Stimulated activated CD4-positive, alpha-beta T cell treated with anti-CD3 and anti-CD28 coated beads, Interleukin-15, amount 100 ng/mL, for 1 hour (primary cell): ENCODE measurements at places on chromosomes 6 and 20.

DNA sequence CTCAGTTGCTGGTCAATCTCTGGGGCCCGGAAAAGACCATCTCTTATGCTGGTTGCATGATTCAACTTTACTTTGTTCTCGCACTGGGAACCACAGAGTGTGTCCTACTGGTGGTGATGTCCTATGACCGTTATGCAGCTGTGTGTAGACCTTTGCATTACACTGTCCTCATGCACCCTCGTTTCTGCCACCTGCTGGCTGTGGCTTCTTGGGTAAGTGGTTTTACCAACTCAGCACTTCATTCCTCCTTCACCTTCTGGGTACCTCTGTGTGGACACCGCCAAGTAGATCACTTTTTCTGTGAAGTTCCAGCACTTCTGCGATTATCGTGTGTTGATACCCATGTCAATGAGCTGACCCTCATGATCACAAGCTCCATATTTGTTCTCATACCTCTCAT lies 4.3 kb downstream of the OR2J3 start:
- no peak for DNase-seq

- DNase-seq: no peak
Observed at GRCh38 chr6:21264288-21265033, 329.1 kb upstream of the SOX4 start.

- DNase-seq: no peak
Observed at GRCh38 chr6:22536122-22536521, 33.2 kb upstream of the HDGFL1 start.

- DNase-seq: no peak
Observed at GRCh38 chr6:2937627-2938003, 33.8 kb downstream of the SERPINB6 start.

DNA sequence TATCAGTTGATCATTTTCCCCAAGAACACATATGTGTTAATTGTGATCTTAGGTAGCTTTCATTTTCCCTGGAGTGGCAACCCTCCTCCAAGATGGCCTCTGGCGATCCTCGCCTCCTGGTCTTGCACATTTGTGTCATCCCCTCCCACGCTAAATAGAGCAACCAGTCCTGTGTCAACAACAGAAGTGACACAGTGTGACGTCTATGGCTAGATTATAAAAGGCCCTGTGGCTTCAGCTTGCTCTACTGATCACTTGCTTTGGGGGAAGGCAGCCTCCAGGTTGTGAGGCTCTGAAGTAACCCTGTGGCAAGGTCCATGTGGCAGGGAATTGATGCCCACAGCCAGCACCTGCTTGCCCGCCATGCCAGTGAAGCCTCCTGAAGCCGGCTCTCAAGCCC lies 30.6 kb upstream of the PPP1R14C start:
- no peak for DNase-seq

DNA sequence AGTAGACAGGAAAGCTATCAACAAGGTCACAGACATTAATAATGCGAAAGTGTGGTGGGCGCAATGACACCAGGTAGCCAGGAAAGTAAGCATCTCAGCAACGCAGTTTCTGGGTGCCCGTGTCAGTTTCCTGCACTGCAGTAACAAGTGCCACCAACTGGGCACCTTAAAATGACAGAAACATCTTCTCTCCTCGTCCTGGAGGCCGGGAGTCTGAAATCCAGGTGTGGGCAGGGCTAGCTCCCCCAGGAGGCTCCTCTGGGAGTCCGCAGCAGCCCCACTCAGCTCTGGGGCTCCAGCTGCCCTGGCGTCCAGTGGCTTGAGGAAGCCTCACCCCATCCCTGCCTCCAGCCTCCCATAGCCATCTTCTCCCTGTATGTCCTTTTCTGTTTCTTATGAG lies 387.2 kb downstream of the TAF4 start:
- DNase-seq: no peak

- no peak for DNase-seq
Observed at GRCh38 chr6:90934081-90934480, 347.2 kb upstream of the MAP3K7 start.

DNA sequence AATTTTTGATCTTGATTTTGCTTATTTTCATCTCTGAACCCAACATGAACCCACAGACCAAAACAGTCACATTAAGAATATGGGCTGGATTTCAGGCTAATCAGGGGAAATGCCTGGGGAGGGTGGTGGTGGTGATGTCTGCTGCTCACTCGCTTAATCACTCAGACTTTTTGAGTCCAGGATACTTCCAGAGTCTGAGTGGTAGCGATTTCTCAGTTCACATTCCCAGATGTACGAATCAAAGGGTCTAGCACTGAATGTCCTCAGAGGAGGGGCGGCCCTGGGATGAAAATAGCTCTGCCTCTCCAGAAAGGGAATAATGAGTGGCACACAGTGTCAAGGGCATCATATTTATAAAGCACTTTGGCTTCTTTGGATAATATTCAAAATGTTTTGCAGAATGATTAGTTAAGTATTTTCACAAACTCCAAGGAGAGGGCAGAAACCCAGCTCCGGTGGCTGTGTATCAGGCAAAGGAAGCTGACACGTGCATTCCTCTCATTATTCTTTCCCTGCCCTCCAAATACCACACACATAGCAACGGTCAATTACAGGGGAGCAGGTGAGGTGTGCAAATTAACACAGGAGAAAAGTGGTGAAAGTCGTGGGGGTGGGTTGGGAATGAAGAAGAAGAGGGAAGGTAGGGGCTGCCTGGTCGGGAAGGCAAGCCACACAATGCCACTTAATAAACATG lies 345.2 kb upstream of the RSPO3 start:
- DNase-seq: no peak

- no peak for DNase-seq
Observed at GRCh38 chr6:122740091-122740490, 39.4 kb upstream of the FABP7 start.

- no peak for DNase-seq
Observed at GRCh38 chr6:166583230-166583965, 3.1 kb downstream of the RAMACL start.

- no peak for DNase-seq
Observed at GRCh38 chr20:54132612-54133433, 41.0 kb downstream of the CYP24A1 start.

DNA sequence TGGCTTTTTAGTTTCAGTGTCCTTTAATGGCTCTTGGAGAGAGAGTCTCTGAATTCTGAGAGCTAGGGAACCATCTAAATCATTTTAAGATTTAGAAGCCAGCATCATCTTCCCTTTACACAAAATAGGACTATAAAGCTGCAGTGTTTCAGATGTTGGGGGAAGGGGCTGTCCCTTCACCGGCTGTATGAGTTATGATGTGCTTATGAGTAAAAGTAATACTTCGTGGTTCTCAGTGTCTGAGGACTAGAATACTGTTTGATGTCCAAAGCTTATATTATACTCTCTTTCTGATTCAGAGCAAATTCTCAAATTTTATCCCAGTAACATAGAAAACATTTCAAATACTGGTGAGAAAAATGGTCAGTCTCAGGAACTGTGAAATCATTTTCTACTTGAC lies 63.5 kb upstream of the FAM8A1 start:
- DNase-seq: no peak

GRCh38 chr20:38181207-38181801 lies 16.2 kb upstream of the TGM2 start:
- DNase-seq: no peak

DNA sequence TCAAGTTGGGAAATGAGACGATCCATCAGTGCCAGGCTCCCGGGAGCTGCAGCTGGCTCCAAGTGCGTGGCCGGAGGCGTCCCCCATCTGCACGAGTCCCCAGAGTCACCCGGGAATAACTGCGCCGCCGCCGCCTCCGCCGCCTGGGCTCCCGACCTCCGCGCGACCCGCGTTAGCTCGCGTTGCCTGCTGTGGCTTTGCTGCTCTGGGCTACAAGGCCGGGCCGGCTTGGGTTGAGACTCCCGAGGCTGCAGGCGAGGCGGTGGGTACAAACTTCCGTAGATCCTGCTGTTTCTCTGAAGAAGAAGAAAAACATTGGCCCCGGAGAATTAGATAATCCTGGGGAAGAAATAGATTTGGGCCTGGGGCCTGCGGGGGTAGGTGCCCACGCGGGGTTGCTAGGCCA lies 7.4 kb upstream of the LAMP5 start:
- no peak for DNase-seq

- DNase-seq: no peak
Observed at GRCh38 chr20:36919715-36920333, 31.7 kb downstream of the SAMHD1 start.

DNA sequence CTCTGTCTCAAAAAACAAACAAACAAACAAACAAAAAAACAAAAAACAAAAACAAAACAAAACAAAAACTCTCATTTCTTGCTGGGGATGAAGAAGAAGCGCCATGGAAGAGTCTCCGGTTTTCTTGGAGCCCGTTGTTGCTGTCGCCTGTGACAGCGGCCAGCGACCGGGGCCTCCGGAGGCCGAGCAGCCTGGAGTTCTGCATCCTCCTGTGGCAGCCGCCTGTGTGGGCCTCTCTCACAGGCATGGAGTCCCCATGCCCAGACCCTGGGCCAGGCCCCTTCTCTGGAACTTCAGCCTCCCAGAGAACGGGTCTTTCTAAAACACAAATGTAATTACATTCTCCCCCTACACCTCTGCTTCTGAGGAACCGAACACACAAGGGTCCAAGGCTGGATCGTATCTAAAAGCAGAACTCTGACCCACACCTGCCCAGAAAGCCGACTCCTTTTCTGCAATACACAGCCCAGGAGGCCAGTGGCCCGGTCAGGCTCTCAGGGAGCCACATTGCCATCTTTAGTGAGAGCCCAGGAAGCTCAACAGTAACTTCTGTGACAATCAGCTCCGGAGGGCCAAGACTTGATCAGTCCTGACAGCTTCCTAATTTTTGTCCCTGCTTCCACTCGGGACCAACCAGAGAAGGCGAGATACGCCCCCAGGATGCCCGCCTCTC lies 18.5 kb downstream of the DACT2 start:
- DNase-seq: no peak

DNA sequence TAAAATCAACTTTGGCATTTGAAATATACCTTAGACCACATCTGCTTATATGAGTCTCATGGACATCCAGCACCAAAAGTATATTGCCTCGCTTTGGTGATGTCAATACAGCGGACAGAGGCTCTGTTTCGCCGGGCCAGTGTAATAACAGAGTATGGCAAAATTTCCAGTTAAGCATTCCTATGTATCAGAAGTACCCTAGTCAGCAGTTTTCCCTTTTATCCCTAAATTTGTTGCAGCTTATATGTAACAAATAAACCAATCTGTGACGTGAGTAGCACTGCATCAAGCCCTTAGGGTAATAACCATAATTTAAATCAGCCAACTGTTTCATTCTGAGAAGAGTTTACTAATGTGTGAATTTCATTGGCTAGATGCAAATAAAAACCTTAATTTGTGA lies 585.5 kb upstream of the ADGRB3 start:
- DNase-seq: no peak

DNA sequence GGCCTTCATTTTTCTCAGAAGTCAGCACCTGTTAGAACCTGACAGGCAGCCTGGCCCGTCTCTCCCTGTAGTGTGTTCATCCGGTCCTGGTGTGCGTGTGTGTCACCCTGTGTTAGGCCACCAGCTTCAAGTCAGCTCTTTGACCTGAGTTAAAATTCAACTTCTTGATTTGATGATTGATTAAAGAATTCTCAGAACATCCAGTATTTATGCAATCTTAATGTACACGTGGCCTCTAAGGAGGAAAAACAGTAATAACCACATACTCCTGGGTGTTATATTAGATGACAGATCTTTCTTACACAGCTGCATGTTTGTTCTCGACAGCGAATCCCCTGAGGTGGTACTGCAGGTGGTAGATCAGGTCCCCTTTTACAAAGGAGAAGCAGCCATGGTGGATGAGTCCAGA lies 19.1 kb upstream of the TMEM217 start:
- DNase-seq: no peak

DNA sequence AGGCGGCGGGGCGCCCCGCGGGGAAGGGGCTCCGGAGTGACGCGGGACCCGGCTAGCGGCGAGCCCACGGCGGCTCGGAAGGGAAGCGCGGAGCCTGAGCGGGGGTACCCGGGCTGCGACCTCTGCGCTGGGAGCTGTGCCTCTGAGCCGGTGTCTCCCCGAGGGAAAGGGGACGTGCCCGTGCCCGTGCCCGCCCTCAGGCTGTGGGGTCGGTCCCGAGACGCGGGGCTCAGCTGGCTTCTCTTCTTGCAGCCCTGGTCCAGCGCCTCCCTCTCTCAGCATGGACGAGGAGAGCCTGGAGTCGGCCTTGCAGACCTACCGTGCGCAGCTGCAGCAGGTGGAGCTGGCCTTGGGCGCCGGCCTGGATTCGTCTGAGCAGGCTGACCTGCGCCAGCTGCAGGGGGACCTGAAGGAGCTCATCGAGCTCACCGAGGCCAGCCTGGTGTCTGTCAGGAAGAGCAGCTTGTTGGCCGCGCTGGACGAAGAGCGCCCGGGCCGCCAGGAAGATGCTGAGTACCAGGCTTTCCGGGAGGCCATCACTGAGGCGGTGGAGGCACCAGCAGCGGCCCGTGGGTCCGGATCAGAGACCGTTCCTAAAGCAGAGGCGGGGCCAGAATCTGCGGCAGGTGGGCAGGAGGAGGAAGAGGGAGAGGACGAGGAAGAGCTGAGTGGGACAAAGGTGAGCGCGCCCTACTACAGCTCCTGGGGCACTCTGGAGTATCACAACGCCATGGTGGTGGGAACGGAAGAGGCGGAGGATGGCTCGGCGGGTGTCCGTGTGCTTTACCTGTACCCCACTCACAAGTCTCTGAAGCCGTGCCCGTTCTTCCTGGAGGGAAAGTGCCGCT lies 686 bp downstream of the ZGPAT start:
- DNase-seq: no peak

- no peak for DNase-seq
Observed at GRCh38 chr20:20966171-20966570, 140.0 kb downstream of the LINC00237 start.

DNA sequence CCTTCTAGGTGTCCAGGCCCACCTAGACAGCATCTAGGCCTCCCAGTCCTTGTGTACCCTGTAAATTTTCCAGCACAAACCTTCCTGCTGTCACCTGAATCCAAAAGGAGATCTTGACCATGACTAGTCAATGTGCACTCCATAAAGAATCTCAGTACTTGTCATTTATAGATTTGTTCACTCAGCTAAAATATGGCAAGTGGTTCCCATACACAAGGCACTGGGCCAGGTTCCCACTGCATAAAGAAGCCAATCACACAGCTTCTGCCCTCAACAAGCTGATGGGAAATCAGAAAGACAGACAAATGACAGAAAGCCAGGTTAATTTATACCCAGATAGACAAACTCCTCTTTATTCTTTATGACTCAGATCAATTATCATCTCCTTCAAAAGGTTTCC lies 526.8 kb downstream of the CD83 start:
- no peak for DNase-seq

- no peak for DNase-seq
Observed at GRCh38 chr6:110317646-110318045, 40.5 kb downstream of the METTL24 start.

GRCh38 chr20:23228912-23229311 lies 121.7 kb upstream of the NXT1 start:
- no peak for DNase-seq
